Endodermal cell (in vitro differentiated cells): ENCODE measurements at places on chromosomes 5 and 9.

- no peak overlapping the region for H3K4me3 ChIP-seq
- H3K27me3 ChIP-seq = no peaks in the 10 kb centered on the region
- peak; percentile 84 for DNase-seq
- no peaks in the 10 kb centered on the region for H3K36me3 ChIP-seq
Observed at GRCh38 chr9:79129865-79130480, 441.8 kb upstream of the TLE4 start.

DNA sequence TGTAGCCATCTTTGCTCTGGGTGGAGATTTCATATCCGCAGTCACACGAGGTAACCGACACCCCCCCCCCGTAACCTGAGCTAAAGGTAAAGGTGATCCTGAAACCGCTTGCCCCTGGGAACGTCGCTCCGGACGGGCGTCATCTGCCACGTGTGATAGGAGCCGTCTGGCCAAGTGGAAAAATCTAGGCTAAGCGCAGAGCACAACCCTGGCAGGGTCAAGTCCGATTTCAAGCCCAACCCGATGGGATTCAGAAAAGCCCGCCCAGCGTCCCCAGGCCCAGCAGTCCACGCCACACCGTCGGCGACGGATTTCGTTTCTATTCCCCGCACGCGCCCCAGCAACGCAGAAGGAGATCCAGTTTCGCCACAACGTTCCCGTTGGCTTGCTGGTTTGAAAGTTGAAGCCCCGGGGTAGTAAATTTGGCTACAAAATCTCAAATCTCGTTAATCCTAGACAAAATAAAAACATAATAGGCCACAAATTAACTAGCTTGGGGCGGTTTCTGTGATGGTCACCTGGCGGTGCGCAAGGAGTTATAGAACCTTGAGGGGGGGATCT is 32.4 kb upstream of the NFIB start:
- no peaks in the 10 kb centered on the region for H3K36me3 ChIP-seq
- DNase-seq = peak; percentile 83
- H3K4me1 ChIP-seq = peaks cover 11% of the 10 kb centered on the region
- peak overlapping the region; percentile 83 for H3K4me3 ChIP-seq
- H3K27me3 ChIP-seq = peaks cover 100% of the 10 kb centered on the region

GRCh38 chr5:173880306-173880985 is 7.7 kb upstream of the CPEB4 start:
- no peak for DNase-seq
- H3K27me3 ChIP-seq = no peaks in the 10 kb centered on the region
- H3K4me1 ChIP-seq = no peaks in the 10 kb centered on the region

DNA sequence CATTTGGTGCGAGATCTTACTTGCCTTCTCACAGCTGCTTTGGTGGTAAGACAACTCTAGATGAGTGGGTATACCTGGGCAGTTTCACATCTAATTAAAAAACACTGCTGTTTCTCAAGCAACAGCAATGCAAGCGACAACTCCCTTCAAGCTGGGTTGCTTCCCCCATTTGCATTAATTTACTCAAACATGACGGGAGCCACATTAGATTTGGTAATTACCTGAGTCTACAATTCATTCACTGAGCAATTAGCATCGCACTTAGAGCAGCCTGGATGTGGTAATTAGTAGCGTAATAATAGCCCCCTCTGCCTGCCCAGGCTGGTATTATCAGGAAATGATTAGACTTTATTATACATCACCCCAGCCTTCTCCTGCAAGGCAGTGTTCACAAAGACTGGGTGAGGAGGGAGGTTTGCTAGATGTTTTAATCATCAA is 73.4 kb downstream of the FBXO38 start:
- H3K36me3 ChIP-seq = no peaks in the 10 kb centered on the region
- H3K27me3 ChIP-seq = peaks cover 29% of the 10 kb centered on the region
- H3K4me1 ChIP-seq = peaks cover 10% of the 10 kb centered on the region
- no peak overlapping the region for H3K27ac ChIP-seq

GRCh38 chr9:134933076-134933659 is 15.5 kb upstream of the FCN1 start:
- H3K4me1 ChIP-seq = peaks cover 6% of the 10 kb centered on the region
- no peaks in the 10 kb centered on the region for H3K36me3 ChIP-seq
- no peak for DNase-seq
- no peaks in the 10 kb centered on the region for H3K27me3 ChIP-seq

- no peaks in the 10 kb centered on the region for H3K36me3 ChIP-seq
- no peak overlapping the region for H3K4me3 ChIP-seq
- H3K4me1 ChIP-seq = no peaks in the 10 kb centered on the region
Observed at GRCh38 chr9:132142924-132143323, 18.9 kb upstream of the NTNG2 start.

- H3K36me3 ChIP-seq = no peaks in the 10 kb centered on the region
- H3K27me3 ChIP-seq = no peaks in the 10 kb centered on the region
- DNase-seq = no peak
- H3K4me1 ChIP-seq = no peaks in the 10 kb centered on the region
Observed at GRCh38 chr9:114484215-114484853, 20.9 kb downstream of the WHRN start.

DNA sequence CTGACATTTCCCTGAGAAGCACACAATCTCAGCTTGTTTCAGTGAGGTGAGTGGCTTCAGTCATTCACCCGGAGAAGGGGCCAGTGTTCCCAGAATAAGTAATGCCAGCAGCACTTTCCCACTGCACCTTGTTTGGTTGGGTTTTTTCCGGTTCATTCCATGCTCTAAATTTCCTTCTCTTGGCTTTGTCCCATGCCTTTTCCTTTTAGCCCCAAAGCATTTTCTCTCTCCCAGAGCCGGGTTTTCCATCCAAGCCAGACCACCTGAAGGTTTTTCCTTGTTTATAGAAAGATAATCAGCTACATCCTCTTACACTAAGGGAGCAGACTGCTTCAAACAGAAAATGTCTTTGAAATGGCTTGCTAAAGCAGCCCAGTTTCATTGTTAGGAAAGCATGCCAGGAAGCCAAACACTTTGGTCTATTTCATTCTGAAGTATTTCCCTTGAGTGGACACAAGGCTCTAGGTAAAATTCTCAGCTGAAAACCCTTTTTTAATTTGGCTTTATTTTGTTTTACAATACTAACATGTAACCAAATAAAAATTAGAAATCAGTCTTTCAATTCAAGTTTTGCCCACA is 501.6 kb downstream of the DTWD2 start:
- DNase-seq = no peak
- H3K36me3 ChIP-seq = no peaks in the 10 kb centered on the region
- H3K27me3 ChIP-seq = no peaks in the 10 kb centered on the region
- peak overlapping the region; percentile 43 for H3K4me3 ChIP-seq
- H3K4me1 ChIP-seq = peaks cover 21% of the 10 kb centered on the region

GRCh38 chr9:100600521-100601079 is 22.7 kb downstream of the CAVIN4 start:
- H3K27ac ChIP-seq = no peak overlapping the region
- DNase-seq = peak; percentile 52
- no peak overlapping the region for H3K4me3 ChIP-seq
- no peaks in the 10 kb centered on the region for H3K36me3 ChIP-seq

- H3K4me1 ChIP-seq = no peaks in the 10 kb centered on the region
- H3K4me3 ChIP-seq = no peak overlapping the region
- no peak for DNase-seq
- no peaks in the 10 kb centered on the region for H3K36me3 ChIP-seq
Observed at GRCh38 chr5:97624886-97625285, 441.8 kb upstream of the RIOK2 start.

DNA sequence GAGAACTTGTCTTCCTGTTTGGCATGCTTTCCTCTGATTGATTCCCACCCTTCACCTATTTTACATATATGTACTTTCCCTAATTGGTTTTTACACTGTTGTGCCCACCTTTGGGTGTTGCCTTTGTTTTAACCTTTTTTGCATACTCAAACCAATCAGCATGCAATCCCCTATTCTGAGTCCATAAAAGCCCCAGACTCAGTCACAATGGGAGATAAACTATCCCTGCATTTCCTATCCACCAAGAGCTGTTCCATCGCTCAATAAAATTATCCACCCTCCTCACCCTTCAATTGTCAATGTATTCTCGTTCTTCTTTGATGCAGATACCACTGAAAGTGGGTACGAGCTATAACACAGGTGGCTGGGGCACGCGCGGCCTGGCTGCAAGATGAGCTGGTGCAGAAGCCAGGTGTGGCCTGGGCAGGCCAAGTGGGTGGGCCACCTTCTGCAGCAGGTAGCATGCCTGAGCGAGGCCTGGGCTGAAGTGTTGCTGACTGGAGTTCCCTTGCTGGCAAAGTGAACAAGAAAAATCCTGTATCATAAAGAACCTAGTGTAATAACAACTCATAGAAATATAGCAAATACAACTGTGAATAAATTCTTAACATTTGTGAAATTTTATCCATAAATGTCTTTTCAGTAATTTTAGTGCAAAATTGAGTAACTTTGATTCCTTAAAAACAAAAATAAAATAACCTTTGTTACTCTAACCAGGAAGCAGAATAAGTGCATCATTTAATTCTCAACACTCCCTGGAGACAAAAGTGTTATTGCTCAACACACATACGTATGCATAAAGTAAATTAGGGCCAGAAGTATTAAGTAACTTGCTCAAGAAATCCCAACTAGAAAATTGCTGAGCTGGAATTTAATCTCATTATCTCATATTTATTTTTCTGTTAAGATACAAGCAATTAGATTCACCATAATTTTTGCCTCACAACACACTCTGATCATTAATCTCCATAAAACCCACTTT is 685.3 kb upstream of the EDIL3 start:
- no peaks in the 10 kb centered on the region for H3K4me1 ChIP-seq
- H3K4me3 ChIP-seq = no peak overlapping the region
- DNase-seq = peak; percentile 61
- H3K27ac ChIP-seq = no peak overlapping the region
- no peaks in the 10 kb centered on the region for H3K36me3 ChIP-seq

DNA sequence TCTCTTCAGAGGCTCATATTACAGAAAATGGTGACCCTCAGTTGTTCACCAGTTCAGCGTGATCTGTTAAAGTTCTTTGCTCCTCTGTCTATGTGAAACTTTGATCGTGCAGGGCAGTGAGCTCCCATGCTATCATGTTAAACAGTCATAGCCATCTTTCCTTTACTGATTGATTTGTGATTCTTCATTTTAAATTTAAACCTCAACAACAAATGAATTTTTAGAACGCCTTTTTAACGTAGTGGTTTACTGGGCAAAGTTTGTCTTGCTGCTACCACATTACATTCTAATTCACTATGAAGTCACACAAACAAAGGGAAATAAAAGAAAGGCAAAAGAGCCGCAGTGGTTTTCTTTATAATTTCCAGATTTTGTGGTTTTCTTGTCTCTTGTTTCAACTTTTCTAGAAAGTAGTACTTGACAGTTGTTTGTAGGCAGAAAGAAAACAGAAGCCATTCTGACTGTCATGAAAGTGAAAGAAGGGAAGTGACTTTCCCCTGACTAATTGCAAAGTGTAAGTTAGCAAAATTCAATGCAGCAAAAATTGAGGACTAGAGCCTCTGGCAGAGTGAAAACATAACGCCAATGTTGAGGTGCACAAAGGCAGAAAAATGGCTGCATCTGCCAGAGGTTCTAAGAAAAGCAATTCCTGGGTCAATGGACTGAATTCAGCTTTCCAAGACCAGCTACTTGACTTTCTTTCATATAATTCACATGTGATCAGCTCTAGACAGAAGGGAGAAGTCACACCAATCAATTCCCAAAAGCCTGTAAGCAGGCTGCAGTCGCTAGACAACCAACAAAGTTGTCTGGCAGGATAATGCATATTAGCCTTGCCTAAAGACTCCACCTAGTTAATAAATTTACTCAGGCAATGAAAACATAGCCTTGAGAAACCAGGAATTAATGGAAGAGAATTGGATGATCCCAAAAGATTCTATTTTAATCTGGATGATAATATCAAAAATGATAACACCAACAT is 7.1 kb upstream of the IFNA6 start:
- no peaks in the 10 kb centered on the region for H3K36me3 ChIP-seq
- no peak for DNase-seq
- no peaks in the 10 kb centered on the region for H3K27me3 ChIP-seq
- H3K27ac ChIP-seq = peak overlapping the region; percentile 47
- H3K4me3 ChIP-seq = no peak overlapping the region
- H3K4me1 ChIP-seq = no peaks in the 10 kb centered on the region

GRCh38 chr9:127323393-127323792 is 58.8 kb downstream of the GARNL3 start:
- no peak overlapping the region for H3K27ac ChIP-seq
- H3K36me3 ChIP-seq = no peaks in the 10 kb centered on the region
- H3K4me1 ChIP-seq = no peaks in the 10 kb centered on the region
- H3K27me3 ChIP-seq = no peaks in the 10 kb centered on the region
- peak; percentile 68 for DNase-seq

DNA sequence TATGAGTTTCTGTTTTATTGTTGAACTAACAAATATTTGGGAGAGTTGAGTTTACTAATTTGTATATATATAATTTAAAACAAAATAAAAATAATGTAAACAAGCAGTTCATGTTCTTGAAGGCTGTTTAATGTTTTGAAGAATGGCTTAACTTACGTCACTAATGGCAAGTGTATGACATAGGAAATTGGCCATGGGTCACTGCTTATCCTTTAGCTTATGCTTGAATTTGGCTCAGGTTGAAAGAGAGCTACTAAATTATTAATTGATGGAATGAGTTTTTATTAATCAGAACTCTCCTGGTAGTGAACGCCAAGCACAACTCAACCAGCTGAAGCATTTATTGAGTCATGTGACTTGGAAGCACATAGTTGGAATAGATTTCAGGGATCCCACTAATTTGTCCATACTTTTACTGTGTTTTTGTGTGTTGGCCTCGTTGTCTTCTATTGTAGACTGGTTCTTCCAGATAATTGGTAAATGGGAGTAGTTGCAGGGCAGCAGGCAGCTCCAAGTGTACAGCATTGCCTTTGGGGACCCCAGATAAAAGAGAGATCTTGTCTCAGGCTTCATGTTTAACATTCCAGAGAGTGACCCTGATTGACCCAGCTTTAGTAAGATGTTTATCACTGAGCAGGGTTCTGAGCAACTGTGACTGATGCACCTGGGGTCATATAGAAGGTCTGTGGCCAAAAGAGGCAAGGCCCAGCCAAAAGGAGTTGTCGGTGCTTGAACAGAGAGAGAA is 13.5 kb downstream of the C5orf58 start:
- H3K27ac ChIP-seq = no peak overlapping the region
- no peak for DNase-seq
- no peaks in the 10 kb centered on the region for H3K36me3 ChIP-seq
- no peaks in the 10 kb centered on the region for H3K27me3 ChIP-seq

DNA sequence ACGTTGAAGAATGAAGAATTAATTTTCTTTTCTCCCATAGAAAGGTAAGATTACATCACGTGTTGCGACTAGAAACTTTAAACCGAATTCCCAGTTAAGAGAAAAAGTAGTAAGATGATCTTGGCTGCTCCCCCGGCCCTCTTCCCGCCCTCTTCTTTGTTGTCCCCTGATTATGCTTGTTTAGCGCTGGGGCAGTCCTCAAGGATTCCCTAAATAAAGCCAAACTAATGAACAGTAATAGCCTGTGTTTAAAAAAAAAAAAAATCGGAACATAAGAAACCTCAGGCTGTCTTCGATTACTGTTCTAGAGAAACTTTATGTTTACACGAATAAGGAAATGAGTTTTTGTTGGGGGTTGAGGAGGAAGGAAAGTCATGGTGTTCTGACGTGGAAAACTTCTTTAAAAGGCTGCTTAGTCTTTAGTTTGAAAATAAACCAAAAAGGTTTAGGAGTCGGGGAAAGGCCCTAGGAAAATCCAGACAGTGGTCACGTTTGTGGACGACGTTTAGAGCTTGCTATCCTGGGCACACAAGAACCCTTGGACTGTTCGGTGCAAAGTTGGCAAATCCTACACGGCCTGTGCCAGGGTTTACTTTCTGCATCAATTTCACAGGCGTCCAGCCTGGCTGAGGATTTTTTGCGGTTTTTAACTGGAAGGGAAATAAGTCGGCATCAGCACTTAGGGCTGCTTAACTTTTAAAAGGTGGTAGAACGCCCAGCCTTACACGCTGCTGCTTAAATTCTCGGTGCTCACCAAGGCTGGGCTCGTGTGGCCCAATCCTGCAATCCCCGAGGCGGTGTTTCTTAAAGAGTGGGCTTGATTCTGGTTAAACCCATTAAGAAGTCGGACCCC is 1.1 kb upstream of the MAT2B start:
- H3K4me3 ChIP-seq = peak overlapping the region; percentile 98
- no peaks in the 10 kb centered on the region for H3K27me3 ChIP-seq
- peak; percentile 66 for DNase-seq
- peak overlapping the region; percentile 93 for H3K27ac ChIP-seq
- H3K36me3 ChIP-seq = peaks cover 11% of the 10 kb centered on the region
